ENCODE measurements at places on chromosomes 6 and 20.

DNA sequence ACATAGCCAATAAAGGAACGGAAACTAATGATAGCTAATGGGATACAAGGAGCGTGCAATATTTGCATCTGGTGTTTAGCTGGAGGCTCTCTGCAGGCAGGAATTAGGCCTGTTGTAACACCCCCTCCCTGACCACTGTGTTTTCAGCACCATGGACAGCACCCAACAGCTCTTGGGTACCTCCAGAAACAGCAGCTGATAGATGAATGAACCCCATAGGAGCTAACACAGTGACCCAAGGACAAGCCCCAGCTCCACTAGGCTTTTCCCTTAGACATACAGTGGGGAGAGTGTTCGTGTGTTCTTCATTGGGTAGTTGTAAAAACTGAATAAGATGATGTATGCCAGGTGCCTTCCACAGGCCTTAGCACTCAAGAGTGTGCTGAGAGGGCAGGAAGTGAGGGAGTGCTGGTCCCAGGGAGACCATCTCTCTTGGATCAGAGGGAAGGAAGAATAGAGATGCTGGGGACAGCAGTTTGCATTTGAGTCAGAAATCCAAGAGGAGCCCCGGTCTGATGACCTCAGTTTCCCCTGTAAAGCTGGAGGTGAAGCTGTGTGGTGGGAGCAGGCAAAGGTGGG is 161.3 kb downstream of the PHACTR3 start:
- DNase-seq, result peak; percentile 84

GRCh38 chr6:38847497-38847896 is 132.4 kb downstream of the DNAH8 start:
- DNase-seq, result no peak

- DNase-seq, result no peak
Observed at GRCh38 chr6:50889935-50890334, 71.3 kb downstream of the TFAP2B start.

- peak; percentile 74 for DNase-seq
Observed at GRCh38 chr20:37346535-37347346, 801 bp downstream of the SRC start.

GRCh38 chr20:48877304-48877703 is 44.2 kb upstream of the ARFGEF2 start:
- DNase-seq, result no peak

DNA sequence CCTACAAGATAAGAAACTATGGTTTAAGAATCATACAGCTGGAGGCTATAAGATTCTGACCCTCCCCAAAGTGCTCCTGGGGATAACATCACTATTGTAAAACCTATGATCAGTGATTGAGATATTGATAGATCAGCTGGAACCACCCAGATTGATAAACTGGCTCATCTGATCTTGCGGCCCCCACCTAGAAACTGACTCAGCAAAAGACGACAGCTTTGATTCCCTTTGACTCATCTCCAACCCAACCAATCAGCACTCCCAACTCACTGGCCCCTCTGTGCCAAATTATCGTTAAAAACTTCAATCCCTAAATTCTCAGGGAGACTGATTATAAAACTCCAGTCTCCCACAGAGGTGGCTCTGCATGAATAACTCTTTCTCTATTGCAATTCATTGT is 106.4 kb downstream of the SCP2D1 start:
- no peak for DNase-seq

DNA sequence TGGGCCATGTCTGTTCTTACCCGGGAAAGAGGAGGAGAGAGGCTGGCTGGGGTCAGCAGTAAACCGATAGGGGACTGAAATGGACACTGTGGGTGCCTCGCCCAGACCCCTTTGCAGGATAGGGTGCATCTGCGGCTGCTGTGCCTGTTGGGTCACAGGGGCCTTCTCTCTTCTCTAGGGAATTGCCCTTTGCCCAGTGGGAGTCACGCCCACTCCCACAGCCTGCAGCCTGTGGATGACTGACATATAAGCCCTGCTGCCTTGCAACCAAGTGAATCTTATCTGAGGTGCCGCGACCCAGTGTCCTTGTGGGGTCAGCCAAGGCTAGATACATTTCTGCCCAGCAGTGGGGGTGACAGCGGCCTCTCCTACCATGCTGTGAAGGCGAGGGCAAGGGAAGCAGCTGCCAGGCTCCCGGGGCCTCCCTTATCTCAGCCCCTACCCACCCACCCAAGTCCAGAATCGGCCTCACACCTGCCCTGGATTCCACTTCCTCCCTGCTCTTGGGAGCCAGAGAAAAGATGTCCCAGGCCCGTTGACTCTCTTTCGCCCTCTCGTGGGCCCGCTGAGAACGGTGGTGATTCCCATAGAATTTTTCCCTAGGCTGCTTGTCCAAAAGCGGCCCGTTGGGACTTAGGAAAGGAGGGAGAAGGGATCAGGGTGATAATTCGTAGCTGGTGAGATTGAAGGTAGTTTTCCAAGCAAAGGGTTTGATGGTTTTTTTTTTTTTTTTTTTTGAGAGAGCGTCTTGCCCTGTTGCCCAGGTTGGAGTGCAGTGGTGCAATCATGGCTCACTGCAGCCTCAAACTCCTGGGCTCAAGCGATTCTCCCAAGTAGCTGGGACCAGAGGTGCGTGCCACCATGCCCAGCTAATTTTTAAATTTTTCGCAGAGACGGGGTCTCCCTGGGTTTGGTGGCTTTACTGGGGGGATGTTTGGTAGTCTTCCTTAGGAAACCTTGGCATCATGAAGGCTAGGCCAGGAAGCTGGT is 76.4 kb upstream of the RNF24 start:
- DNase-seq, result peak; percentile 94

DNA sequence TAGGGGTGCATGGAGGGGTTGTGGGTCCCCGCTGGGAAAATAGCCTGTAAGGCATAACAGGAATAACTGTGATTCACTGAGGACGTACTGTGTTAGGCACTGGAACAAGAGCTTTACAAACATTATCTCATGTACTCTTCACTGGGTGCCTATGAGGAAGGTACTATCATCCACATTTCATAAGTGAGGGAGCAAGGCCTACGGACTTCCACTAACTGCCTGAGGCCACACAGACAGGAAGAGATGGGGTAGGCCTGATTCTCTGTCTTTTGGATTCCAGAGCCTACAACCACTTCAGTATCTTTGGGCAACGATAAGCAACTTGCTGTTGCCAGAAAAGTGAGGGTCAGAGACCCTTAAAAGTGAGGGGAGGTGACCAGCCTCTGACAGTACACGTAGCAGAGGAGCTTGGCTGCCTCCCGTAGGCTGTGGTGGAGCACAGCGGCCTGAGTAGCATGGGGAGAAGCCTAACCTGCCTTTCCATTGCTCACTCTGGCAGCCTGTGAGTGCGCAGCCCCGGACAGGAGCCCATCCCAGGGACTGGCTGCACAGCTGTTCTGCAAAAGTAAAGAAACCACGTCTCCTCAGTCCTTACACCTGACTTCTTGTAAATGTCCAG is 30.4 kb downstream of the PSMB1 start:
- DNase-seq, result peak; percentile 83

DNA sequence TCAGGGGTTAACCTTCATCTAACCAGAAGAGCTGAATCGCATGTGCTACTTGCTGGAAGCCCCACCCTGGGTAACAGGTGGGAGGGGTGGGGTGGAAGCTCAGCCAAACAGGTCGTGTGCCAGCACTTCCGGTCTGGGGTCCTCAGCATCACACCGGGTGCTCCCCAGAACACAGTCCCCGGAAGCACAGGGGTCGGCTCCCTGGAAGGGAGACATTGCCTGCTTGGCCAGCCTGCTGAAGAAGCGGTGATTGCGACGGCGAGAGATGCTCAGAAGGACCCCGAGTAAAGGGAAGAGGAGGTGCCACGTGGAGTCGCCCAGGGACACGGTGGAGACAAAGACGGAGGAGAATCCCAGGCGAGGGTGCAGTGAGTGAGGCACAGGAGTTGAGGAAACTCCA is 36.5 kb downstream of the MYT1 start:
- no peak for DNase-seq

- peak; percentile 66 for DNase-seq
Observed at GRCh38 chr6:125780540-125781313, 10.0 kb upstream of the NCOA7 start.
